PC-3 (cell line): ENCODE measurements at places on chromosomes 2 and 18. TPM values are rescaled to one million over a fixed set of nuclear protein-coding genes. Genes with fewer than 3 reads are reported as not detected.

DNA sequence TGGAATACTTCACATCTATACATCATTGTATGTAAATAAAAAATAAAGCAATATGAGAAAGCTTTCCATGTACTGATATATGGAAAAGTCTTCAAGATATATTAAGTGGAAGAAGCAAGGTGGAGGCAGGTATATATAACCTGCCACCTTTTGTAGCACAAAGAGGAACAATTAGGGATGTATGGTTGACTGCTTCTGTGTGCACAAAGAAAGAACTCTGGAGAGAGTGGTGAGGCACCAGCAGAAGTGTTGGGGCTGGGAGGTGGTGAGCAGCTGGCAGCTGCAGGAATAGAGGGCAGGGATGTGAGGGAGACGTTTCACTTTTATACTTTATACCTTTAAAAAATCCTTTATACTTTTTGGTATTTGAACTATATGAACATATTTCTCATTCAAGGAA, 26.1 kb downstream of the KIF5C start:
- no peak for DNase-seq

DNA sequence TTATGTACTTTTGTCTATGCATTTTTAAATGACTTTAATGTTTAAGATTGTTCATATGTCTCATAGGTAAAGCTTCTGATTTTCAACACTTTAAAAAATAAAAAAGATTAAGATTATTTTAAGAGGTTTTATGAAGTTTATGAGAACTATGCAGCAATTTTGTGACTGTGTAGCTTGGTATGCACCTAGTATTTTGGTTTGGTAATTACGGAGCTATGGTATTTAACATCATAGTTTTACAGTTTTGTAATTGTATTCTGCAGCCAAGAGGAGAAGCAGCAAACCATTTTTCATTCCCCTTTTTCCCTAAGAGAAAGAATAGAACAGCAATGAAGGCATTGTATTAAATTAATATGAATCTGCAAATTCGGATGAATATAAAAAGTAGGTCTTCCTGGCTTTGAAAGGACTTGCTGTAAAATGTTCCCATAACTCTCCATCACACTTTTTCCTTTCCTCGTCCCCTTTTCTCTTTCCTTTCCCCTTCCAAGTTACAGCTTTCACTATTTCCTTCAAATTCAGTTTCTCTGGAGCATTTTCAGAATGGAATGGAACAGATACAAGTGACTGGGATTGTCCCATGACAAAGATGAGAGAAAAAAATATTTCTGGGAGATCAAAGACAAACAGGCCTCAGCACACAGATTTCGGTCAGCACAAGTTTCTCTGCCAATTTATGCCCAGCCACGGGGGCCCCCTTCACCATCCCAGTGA, 26.1 kb upstream of the PIEZO2 start:
- DNase-seq = no peak

The TXNDC2 gene
- total RNA-seq = 0.87 TPM in 1 of 2 replicates, not detected in the other

- no peak for DNase-seq
These were observed 689 bp downstream of the OST4 start for GRCh38 chr2:27070653-27071276.

The CCDC141 gene
- 0.40 and 1.1 TPM in 2 replicates for total RNA-seq

- DNase-seq = no peak
These were observed 73.1 kb downstream of the DNAH7 start for GRCh38 chr2:195995499-195995898.

The FIGN gene
- total RNA-seq = 1.3 and 1.5 TPM in 2 replicates

- DNase-seq = peak; percentile 95
These were observed 18.5 kb upstream of the SEMA4C start for GRCh38 chr2:96888072-96889011.

The SP140 gene
- 1.7 TPM in 1 of 2 replicates, not detected in the other for total RNA-seq

DNA sequence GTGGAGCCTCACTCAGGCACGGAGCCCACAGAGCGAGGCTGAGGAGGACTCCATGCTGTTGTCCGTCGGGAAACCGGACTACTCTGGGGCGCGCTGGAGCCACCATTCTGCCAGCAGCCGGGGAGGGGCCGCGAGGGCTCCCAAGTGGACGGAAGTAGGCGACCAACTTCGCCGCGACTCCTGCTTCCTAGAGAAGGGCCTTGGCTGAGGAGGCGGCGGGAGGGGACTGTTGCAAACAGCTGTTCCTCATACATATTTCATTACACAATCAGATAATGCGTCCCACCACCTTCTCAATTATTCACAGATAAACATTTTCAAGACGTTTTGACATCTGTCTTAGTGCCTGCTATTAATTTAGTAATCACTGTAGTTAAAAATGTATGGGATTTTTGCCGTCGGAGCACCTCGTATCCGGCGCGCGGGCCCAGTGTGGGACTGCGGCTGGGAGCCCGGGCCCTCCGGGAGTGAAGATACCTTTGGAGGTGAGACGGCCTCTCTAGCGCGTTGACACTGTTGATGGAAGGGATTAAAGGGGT, 11.7 kb upstream of the SIX3 start:
- DNase-seq = no peak

DNA sequence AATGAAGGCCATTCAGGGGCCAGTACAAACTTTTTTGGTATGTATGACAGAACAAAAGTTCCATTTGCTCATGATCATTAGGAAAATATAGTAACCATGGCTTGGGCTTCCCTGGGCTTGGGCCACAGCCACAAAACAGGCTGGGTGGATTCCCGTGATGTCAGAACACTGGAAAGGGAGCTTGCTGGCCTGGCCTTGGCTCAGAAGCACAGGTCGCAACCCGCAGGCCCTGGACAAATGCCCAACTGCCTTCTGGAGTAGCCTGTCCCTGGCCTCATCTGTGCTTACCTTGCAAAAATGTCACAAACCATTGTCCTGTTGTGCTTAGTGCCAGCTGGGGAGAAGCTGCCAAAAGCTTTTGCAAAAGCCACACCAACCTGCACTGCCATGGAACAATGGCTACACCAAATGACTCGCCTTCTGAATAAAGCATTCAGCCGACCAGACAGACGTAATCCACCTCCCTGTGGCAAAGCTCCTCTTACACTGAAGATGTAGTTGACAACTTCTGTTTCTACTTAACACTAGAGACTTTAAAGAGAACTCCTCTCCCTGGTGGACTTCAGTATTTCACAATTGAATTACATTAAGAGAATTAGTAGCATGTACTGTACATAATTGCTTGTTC, 125.5 kb downstream of the ANKRD44 start:
- DNase-seq = peak; percentile 5

- DNase-seq = no peak
These were observed 17.1 kb downstream of the FAM110C start for GRCh38 chr2:29253-29652.

DNA sequence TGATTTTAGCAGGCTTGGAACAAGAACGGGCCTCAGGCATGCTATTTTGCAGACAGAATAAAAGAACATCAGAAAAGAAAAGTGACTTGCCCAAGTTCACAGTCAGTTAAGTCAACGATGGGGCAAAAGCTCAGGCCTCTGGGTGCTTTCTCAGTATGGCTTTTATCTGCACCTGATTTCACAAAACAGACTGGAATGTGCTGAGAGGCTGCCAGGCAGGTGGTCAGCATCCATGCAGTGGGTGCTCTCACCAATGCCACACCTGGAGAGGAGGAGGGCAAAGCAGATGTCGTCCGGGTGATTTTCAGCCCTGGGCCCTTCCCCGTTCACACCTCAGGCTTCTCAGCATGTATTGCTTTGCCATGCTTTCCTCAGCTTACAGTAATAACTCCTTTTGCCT, 854.6 kb downstream of the RNF144A start:
- DNase-seq = no peak

DNA sequence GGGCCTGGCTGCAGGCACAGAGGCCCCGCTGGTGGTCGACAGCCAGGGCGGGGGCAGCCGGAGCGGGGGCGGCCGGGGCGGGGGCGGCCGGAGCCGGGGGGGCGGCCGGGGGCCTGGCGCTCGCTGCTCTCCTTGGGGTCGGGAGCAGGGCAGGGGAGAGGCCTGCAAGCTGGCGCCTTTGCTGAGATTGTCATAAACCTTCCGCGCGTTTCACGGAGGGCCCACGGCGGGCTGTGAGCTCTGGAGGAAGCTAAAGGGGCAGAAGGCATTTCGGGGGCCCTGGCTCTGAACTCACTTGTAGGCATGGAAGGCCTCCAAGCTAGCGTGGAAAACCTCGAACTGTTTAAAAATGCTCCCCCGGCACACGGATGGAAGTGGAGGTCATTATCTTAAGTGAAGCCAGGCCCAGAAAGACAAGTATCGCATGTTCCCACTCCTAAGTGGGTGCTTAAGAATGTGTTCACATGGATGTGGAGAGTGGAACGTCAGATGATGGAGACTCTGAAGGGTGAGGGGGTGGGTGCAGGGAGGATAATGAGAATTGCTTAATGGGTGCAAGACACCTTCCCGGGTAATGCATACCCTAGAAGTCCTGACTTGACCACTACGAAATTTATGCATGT, 629 bp downstream of the PRELID3A start:
- DNase-seq = peak; percentile 23

DNA sequence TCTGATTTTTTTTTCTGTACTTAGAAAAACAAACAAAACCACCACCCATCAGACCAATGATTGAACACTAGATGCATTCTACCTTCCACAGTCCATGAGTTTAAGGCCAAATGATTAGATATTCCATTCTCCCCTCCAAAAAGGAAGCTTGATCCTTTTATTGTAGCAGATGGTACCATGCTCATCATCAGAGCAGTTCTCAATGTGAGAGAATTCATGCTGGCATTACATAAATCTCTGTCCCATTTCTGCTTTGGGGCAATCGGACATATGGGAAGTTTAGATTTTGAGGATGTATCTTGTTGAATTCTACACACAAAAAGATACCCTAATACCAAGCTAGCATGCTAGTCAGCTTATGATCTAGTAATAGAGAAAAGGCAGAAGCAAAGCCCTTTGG, 186.6 kb downstream of the RAD51AP2 start:
- DNase-seq = no peak

GRCh38 chr18:67783196-67783946, 266.9 kb upstream of the DSEL start:
- peak; percentile 96 for DNase-seq

- DNase-seq = peak; percentile 22
These were observed 102.4 kb upstream of the MGAT4A start for GRCh38 chr2:98833172-98833916.

DNA sequence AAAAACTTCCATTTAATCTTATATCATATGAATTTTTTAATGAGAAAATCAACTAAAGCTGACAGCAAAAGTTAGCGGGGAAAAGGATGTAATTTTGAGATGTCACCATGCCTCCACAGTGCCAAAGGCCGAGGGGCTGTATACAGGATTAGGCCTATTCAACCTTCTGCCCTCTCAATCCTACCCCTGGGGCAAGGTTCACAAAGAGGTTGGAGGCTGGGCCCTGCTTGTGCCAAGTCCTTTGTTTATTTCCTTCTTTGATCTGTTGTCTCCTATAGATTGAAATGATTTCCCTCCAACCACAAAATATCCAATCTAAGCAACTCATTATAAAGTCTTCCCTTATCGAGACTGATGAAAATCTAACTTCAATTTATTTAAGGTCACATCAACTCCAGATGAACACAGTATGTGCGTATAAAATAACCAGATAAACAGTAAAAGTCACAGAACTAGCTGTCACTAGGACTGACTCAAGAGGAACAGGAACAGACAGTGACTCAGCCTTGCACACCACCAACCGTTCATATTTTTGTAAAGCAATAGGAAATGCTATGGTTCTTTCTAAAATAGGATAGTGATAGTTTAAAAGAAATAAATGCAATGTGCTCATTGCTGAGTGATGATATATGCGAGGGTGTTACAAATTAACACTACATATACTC, 95.8 kb downstream of the SLC25A12 start:
- peak; percentile 72 for DNase-seq

DNA sequence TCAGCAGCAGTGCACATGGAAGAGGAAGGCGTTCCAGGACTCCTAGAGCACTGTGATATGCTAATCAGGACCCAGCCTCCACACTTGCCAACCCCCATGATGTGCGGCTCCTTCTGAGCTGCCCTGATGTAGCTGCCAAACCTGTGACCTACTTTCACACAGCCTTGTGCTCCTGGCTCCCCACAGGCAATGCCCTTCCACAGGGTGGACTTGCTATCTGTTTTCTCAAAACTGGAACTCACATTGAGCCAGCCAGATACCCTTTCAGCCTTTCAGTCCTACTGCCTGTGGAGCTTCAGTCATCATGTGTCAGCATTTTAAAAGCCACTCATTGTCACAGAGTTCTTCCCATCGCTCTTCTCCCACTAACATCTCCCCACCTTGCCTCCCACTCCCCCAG, 181.6 kb downstream of the AFF3 start:
- no peak for DNase-seq

The CAPN14 gene
- total RNA-seq = 0.35 TPM in 1 of 2 replicates, not detected in the other

DNA sequence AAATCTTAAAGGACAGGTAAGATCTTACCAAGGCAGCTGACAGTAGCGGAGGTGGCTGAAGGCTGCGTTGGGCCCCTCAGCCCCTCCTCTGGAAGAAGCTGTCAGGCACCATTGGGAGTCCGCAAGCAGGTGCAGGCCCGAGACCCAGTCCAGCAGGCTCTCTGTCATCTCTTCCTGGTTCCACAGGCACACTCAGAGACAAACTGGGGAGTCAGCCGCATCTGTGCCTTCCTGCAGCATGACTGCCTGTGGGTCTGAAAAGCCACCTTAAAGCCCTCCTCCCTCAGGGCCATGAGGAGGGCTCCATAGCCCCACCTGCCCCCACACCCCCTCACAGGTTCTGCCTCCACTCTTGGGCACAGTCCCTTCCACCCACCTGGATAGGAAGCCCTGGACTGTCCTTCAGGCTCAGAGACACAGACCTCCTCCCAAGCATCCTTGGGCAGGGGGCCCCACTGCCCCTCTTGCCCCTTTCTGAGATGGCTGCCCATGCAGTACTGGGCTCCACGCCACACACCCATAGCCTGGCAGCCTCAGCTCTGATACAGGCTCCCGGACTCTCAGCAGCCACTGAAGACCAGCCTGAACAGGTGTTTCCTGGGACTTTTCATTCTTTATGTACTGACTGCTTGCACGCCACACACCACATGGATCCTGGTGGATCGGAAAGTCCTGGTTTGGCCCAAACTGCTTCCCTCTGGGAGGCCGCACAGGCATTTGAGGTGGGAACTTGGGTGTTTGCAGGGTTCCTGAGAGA, 239.8 kb downstream of the SEPTIN10 start:
- DNase-seq = no peak

DNA sequence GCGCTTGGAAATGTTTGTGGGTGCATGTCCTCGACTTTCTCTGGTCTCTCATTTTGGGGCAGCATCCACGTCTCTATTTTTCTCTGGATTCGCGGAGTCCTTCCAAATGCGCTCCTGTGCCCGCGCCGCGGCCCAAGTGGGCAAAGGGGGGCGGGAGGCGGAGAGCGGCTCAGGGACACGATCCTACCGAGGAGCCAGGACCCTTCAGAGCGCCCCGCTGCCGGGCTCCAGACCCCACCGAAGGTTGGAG, 990 bp downstream of the EPAS1 start:
- no peak for DNase-seq

DNA sequence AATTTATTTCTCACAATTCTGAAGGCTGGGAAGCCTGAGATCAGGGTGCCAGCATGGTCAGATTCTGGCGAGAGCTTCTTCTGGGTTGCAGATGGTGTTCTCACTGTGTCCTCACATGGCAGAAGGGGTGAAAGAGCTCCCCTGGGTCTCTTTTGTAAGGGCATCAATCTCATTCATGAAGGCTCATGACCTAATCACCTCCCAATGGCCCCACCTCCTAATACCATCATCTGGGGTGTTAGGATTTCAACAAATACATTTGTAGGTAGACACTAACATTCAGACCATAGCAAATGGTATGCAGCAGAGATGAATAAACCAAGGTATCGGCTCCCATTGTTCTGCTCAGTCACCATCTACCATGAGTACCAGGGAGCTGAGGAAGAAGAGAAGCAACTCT, 32.7 kb downstream of the YPEL5 start:
- no peak for DNase-seq

GRCh38 chr2:186910996-186911395, 62.0 kb upstream of the ZSWIM2 start:
- no peak for DNase-seq

The MAL gene
- total RNA-seq = 0.63 and 1.6 TPM in 2 replicates

The CCDC150 gene
- total RNA-seq = 13.1 and 15.6 TPM in 2 replicates

- no peak for DNase-seq
These were observed 80.8 kb upstream of the PAPOLG start for GRCh38 chr2:60675301-60675700.
